Activated gamma-delta T cell treated with Interleukin-2 at 50 U/mL for 16 hours (primary cell): ENCODE measurements at places on chromosomes 3 and 15.

GRCh38 chr3:181808053-181808452 is 96.3 kb downstream of the SOX2 start:
- DNase-seq = no peak

GRCh38 chr3:188338086-188338485 is 184.1 kb downstream of the LPP start:
- DNase-seq = no peak

DNA sequence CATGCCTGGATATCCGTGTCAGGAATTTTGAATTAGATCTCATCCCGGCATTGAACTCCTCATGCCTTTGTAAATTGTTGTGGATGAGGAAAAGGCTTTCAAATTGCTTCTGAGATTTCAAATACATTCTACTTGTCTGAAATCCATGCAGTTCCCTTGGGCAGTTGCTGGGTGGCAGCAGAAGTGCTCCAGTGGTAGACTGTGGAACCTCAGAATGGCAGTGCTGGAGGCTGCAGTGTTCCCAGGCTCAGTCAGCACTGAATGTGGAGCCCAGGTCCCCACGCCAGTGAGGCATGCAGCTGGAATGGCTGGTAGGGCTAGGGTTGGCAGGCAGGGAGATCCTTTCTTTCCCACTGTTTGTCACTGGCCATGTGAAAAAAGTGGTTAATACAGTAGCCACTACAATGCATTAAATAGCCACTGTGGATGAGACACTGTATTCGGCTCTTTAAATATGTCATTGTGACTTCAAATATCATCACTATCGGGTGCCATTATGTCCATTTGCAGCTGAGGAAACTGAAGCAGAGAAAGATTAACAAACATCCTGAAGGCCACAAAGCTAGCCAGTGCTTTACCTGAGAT is 98.6 kb downstream of the TPRG1 start:
- no peak for DNase-seq

GRCh38 chr3:127377801-127378655 is 90.2 kb upstream of the PRR20G start:
- DNase-seq = no peak

- no peak for DNase-seq
These were observed 29.2 kb upstream of the TRPM1 start for GRCh38 chr15:31130576-31131237.

- no peak for DNase-seq
These were observed 279.8 kb downstream of the ZPLD1 start for GRCh38 chr3:102714567-102714966.

GRCh38 chr3:169822091-169822490 is 9.4 kb upstream of the LRRC34 start:
- DNase-seq = no peak

- DNase-seq = no peak
These were observed 211.7 kb upstream of the ZPLD1 start for GRCh38 chr3:102223132-102223531.

- DNase-seq = no peak
These were observed 122.8 kb upstream of the PRR20G start for GRCh38 chr3:127410678-127411077.

DNA sequence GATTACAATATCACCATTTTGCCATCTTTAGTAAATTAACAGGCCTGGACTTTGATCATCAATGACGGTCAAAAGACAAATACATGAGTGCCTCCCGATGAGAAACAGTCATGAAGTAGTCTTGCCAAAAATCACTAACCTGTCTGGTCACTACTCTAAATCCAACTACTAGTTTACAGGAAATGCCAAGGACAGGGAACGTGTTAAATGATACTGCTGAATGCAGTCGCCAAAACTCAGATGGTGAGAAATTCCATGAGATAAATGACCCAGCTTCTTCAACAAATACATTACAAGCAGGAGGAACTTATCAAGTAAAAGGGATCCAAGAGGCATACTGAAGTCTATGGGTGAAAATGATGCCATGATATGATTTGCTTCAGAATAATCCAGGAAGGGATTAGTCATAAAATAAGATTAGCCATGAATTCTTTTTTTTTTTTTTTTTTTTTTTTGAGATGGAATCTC is 35.8 kb upstream of the ATP13A3 start:
- no peak for DNase-seq

- DNase-seq = no peak
These were observed 2.4 kb downstream of the ATP1B3 start for GRCh38 chr3:141878817-141879216.

- no peak for DNase-seq
These were observed 18.1 kb upstream of the SLC22A13 start for GRCh38 chr3:38247366-38248035.

DNA sequence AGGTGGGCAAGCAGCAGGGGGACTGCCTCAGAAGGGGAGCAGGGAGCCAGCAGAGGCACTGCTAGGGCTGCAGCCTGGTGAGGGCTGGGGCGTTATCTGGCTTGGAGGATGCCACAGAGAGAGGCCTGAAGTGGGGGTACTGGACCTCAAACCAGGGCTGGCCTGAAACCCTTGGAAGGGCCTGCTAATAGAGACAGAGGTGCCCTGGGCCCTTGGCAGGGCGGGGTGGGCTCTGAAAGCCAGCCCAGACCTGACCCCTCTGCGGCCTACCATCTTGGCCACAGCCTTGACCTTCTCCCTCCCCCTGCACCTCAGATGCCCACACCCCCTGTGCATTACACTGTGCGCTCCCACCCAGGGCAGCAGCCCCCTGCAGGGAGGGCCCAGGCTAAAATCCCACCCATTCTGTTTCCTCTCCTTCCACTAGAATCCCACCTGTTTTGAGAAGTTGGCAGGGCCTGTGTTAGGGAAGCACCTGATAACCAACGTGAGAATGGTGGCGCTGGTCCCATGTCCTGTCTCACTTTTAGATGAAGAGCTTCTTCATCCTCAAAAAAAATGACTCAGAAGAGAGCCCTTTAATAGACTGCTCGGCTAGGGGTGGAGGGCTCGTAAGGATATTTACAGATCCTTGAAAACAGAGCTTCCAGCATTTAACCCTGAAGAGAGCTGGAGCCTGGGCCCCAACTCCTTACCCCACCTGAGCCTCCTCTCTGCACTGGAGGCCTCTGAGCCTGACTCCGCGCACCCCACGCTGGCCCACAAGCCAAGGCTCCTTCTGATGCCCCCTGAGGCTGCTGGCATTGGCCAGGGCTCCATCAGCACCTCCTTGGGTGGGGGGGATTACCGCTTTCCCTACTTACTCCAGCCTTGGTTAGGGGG is 29.8 kb downstream of the LOXL1 start:
- no peak for DNase-seq

- DNase-seq = no peak
These were observed 16.3 kb downstream of the IQCB1 start for GRCh38 chr3:121818578-121818977.

- no peak for DNase-seq
These were observed 765.5 kb downstream of the VGLL3 start for GRCh38 chr3:86225461-86225860.

DNA sequence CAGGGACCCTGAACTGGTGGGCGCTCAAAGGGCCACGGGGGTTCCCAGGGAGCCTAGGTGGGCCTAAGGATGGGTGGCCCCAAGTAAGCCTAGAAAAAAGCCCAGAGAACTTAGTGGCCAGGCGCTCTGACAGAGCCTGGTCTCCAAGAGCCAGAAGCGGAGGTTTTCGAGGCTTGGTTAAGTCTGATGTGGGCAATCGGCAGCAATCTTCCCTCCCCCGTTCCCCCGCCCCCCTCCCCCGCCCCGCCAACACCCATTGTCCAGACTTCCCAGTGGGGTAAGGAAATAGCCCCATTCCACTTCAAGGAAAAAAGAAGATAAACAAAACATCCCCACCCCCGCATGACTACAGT is 6.7 kb downstream of the EOMES start:
- DNase-seq = no peak

GRCh38 chr3:121796970-121797369 is 37.9 kb downstream of the IQCB1 start:
- DNase-seq = no peak

DNA sequence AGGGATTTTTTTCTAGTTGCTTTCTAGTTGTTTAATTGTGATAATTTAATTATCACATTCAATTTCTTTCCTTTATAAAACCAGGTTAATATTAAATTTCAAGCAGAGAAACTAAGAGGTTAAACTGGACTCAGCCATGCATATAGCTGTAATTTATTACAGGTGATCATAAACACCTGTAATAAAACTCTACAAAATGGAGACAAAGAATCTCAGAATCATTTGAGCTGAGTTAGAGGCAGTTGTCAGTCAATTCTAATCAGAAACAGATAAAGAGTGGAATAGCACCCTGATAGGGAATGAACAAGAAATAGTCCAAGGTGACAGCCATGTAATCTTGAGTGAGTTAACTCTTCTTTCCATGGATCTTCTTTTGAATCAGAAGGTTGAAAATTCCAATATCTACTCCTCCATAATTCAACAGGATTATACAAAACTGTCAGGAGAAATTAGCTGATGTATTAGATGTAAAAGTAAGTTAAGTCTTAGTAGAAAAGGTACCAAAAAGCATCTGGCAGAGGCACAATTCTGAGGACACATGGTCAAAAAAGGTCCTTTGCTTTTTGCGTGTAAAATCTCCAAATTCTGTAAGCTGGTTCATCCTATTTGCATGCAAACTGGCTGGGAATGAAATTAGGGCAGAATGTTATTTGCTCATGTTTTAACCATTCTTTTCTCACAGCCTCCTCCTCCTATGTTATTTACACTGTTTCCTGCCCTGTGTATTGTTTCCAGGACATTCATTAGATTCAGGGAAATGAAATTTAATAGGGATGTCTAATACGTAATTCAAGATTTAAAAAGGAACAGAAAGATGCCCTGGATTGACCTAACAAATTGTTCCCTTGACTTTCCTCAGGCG is 39.4 kb upstream of the B3GNT5 start:
- no peak for DNase-seq

DNA sequence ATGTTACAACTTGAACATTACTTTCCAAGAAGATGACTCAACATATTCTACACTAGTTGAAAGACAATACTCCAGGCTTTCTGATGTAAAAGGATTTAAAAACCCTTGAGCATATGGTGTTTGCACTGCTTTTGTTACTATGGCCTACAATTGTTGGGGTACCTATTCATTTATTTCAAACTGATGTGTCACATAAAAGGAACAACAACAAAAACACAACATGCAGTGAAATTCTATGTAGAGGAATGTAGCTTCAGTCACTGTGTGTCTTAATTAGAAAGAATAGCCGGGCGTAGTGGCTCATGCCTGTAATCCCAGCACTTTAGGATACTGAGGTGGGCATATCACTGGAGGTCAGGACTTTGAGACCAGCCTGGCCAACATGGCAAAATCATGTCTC is 1.6 kb downstream of the SPATA16 start:
- no peak for DNase-seq

GRCh38 chr3:14145670-14146380 is 21.0 kb downstream of the TMEM43 start:
- no peak for DNase-seq

GRCh38 chr3:46695962-46696894 is 2.7 kb upstream of the ALS2CL start:
- DNase-seq = no peak

DNA sequence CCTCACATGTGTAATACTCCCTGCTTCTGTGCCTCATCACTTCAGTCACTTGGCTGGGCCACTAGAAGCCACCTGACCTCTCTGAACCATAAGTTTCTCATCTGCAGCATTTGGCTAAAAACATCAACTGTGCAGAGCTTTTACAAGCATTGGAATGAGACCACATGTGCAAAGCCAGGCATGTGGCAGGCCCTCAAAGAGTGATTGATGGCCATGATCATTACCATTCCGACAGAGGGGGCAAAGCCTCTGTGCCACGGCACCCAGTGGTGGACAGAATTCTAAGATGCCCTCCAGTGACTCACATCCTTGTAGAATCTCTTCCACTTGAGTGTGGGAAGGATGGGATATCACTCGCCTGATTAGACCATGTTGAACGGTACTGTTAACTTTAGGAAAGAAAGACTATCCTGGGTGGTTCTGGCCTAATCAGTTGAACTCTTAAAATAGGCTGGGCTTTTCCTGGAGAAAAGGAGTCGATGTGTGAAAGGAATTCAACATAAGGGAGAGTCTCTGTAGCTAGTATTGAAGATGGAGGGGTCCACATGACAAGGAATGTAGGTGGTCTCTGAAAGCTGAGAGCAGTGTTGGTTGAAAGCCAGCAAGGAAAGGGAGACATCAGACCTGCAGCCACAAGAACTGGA is 13.5 kb downstream of the CDCP1 start:
- no peak for DNase-seq

DNA sequence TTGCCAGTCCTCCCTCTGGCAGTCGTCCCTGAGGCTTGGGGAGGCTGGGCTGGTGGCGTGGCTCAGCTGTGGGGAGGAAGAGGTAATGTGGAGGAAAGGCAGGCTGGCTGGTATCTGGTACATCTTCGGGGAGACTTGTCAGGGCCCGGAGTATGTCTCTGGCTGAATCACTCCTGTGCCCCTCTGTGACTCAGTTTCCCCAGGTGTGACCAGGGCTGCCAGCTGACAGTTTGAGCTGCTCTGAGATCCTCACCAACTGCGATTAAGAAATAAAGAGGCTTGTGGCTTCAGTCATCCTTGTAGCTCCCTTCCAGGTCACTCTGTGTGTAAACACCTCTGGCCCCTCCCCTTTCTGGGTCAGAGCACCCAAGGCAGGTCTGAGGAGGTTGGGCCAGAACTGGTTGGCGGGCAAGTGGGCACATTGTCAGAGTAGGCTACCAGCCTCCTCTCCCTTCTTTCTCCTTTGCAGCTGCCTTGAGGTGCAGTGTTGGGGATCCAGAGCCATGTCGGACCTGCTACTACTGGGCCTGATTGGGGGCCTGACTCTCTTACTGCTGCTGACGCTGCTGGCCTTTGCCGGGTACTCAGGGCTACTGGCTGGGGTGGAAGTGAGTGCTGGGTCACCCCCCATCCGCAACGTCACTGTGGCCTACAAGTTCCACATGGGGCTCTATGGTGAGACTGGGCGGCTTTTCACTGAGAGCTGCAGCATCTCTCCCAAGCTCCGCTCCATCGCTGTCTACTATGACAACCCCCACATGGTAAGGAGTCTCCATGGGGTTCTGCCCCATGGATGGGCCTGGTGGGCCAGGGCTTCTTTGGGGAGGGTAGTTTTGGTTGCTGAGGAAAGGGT is 3.0 kb downstream of the TEX264 start:
- no peak for DNase-seq

GRCh38 chr15:51048308-51048707 is 46.4 kb downstream of the TNFAIP8L3 start:
- no peak for DNase-seq

DNA sequence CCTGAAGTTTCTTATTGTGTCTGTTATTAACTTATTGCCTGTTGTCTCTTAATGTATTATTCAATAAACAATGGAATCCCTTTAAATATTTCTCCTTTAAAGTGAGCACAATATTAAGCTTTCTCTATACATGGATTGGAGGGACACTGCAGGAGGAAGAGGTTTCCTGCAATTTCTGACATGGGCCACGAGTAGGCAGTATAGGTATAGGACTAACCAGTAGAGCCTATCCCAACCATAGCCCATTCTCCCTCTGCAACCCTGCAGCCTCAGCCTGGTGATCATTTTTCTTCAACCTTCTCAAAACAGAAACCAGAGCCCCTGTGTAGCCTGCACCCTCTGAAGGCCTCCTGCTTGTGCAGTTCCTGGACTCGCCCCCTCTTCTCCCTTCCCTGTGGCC is 124.8 kb downstream of the NEK10 start:
- no peak for DNase-seq
